ENCODE measurements at places on chromosomes 5 and 9.

DNA sequence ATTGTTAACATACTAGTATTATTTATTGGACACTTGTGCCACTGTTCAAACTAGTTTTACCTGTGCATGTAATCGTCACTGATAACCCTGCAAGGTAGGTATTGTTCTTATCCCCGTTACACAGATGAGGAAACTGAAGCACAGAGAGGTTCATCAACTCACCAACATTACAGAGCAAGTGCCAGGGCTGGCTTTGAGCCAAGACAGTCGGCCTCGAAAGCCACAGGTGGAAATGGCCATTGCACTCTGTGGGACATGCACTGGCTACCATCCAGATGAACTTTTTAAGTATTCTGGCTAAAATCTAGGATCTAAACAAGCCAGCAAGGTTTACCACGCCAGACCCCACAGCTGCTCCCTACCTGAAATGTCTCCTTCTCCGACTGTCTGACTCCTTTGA, 57.9 kb downstream of the TEX10 start:
- no peak for DNase-seq

GRCh38 chr5:78719504-78720219, 71.1 kb upstream of the LHFPL2 start:
- DNase-seq = no peak

- no peak for DNase-seq
Observed at GRCh38 chr5:109654455-109654854, 35.3 kb upstream of the MAN2A1 start.

GRCh38 chr9:100216178-100216787, 117.2 kb downstream of the INVS start:
- DNase-seq = no peak
